Mammary microvascular endothelial cell (primary cell): ENCODE measurements at places on chromosomes 3 and 15. TPM values are rescaled to one million over a fixed set of nuclear protein-coding genes. Genes with fewer than 3 reads are reported as not detected.

GOLGA6A gene
- not detected in 2 replicates for total RNA-seq

C3orf22 gene
- total RNA-seq, result not detected in 2 replicates

CLEC3B gene
- not detected in 2 replicates for total RNA-seq

PLCL2 gene
- total RNA-seq, result 8.9 and 9.1 TPM in 2 replicates

MYZAP gene
- 9.4 and 13.8 TPM in 2 replicates for total RNA-seq

SLC28A1 gene
- total RNA-seq, result not detected in 2 replicates

CD200 gene
- 1.4 and 1.7 TPM in 2 replicates for total RNA-seq

RAD51 gene
- 12.3 and 16.2 TPM in 2 replicates for total RNA-seq

ATP2B2 gene
- not detected in 2 replicates for total RNA-seq

ADCY5 gene
- total RNA-seq, result not detected in 2 replicates

CLDN16 gene
- total RNA-seq, result 0.13 and 0.39 TPM in 2 replicates

VPS13C gene
- 38.2 and 41.3 TPM in 2 replicates for total RNA-seq

B3GALNT1 gene
- 32.4 and 37.6 TPM in 2 replicates for total RNA-seq

CYP8B1 gene
- total RNA-seq, result not detected in 2 replicates

STRC gene
- not detected in 2 replicates for total RNA-seq

CASR gene
- not detected in 2 replicates for total RNA-seq

CFAP100 gene
- total RNA-seq, result not detected in 2 replicates

TMC3 gene
- not detected in 2 replicates for total RNA-seq

PPM1M gene
- total RNA-seq, result 6.5 and 9.2 TPM in 2 replicates

UROC1 gene
- total RNA-seq, result not detected in 2 replicates

PATL2 gene
- 0.33 TPM in 1 of 2 replicates, not detected in the other for total RNA-seq

SUCNR1 gene
- not detected in 2 replicates for total RNA-seq

SORD gene
- total RNA-seq, result 16.7 and 16.9 TPM in 2 replicates

RBM15B gene
- total RNA-seq, result 28.4 and 29.6 TPM in 2 replicates

HRG gene
- not detected in 2 replicates for total RNA-seq

SLC9A9 gene
- 1.5 and 2.1 TPM in 2 replicates for total RNA-seq

ILDR1 gene
- not detected in 2 replicates for total RNA-seq

NTRK3 gene
- not detected in 2 replicates for total RNA-seq

PCOLCE2 gene
- not detected in 2 replicates for total RNA-seq

ITIH3 gene
- not detected in 2 replicates for total RNA-seq

PARP16 gene
- total RNA-seq, result 3.4 and 4.9 TPM in 2 replicates

TF gene
- 0.07 TPM in 1 of 2 replicates, not detected in the other for total RNA-seq

AP2M1 gene
- 414 and 432 TPM in 2 replicates for total RNA-seq

GOLGA6L9 gene
- total RNA-seq, result 0.47 and 0.69 TPM in 2 replicates

PLXNB1 gene
- total RNA-seq, result 9.3 and 17.1 TPM in 2 replicates

DRD3 gene
- not detected in 2 replicates for total RNA-seq

ZNF80 gene
- total RNA-seq, result not detected in 2 replicates

MYO5C gene
- 4.5 and 10.0 TPM in 2 replicates for total RNA-seq

DCP1A gene
- 14.5 and 15.5 TPM in 2 replicates for total RNA-seq

AHSG gene
- not detected in 2 replicates for total RNA-seq

NOX5 gene
- not detected in 2 replicates for total RNA-seq

TMED3 gene
- total RNA-seq, result 125 and 141 TPM in 2 replicates

EIF4G1 gene
- total RNA-seq, result 517 and 527 TPM in 2 replicates

TTLL13 gene
- total RNA-seq, result 0.20 TPM in 1 of 2 replicates, not detected in the other

ACTC1 gene
- total RNA-seq, result not detected in 2 replicates

STRIT1 gene
- not detected in 2 replicates for total RNA-seq

TMEM212 gene
- total RNA-seq, result not detected in 2 replicates

TCTA gene
- 21.0 and 25.0 TPM in 2 replicates for total RNA-seq

ARPP19 gene
- 125 and 144 TPM in 2 replicates for total RNA-seq

GOLGA8Q gene
- total RNA-seq, result not detected in 2 replicates

KCNMB2 gene
- not detected in 2 replicates for total RNA-seq

RTP1 gene
- total RNA-seq, result not detected in 2 replicates

OXSM gene
- 10.0 and 11.2 TPM in 2 replicates for total RNA-seq
